ENCODE measurements at places on chromosomes 7 and 10. TPM values are rescaled to one million over a fixed set of nuclear protein-coding genes. Genes with fewer than 3 reads are reported as not detected.

- no peak for DNase-seq
Measured at GRCh38 chr10:58189269-58189668, 78.4 kb downstream of the IPMK start.

GRCh38 chr10:5423771-5424170, 11.4 kb downstream of the NET1 start:
- DNase-seq: no peak

ANKRD61 gene
- total RNA-seq: not detected

DNA sequence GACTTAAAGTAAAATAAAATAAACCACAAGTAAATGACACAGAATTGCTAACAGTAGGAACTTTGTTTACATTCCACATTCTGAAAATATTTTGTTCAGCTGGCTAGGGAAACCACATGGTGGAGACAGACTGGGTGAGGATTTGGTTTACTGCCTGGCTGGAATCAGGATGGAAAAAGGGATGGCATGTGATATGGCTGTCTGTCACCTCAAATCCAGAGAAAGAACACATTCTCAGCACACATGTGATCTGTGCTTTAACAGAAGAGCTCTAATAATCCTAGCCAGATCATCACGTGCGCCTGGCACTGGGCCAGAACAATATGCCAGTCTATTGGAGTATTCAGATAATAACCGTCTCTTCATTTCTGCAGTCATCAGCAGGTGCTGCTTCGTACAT, 90.9 kb upstream of the PIP4K2A start:
- peak; percentile 24 for DNase-seq

- no peak for DNase-seq
Measured at GRCh38 chr7:41889040-41889439, 186.2 kb upstream of the INHBA start.

LEP gene
- 4.8 TPM for total RNA-seq

- DNase-seq: no peak
Measured at GRCh38 chr7:52794621-52795020, 240.8 kb upstream of the POM121L12 start.

- DNase-seq: no peak
Measured at GRCh38 chr7:80603940-80604339, 34.5 kb upstream of the CD36 start.

ITGA8 gene
- total RNA-seq: 3.7 TPM

DNA sequence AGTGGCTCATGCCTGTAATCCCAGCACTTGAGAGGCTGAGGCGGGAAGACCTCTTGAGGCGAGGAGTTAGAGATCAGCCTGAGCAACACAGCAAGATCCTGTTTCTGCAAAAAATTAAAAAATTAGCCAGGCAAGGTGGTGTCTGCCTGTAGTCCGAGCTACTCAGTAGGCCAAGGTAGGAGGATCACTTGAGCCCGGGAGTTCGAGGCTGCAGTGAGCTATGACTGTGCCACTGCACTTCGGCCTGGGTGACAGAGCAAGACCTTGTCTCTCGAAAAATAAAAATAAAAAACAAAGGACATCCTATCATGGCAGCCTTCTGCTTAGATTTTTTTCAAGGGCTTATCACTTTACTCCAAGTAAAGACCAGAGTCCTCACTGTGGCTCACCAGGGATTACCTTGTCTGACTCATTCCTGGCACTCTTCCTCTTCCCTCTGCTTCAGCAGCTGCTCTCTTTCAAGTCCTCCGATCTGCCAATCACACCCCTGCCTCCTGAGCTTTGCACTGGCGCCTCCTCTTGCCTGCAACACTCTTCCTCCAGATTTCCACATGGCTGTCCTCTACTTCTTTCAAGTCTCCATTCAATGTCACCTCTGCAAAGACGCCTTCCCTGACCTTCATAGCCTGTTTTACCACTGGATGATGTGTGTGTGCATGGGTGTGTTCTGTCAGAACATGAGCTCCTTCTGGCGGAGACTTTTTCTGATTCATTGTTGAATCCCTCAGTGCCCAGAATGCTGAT, 7.7 kb downstream of the PRTFDC1 start:
- no peak for DNase-seq

AOAH gene
- total RNA-seq: 3.1 TPM

GRCh38 chr7:43769281-43769680, 10.8 kb downstream of the BLVRA start:
- DNase-seq: no peak

DNA sequence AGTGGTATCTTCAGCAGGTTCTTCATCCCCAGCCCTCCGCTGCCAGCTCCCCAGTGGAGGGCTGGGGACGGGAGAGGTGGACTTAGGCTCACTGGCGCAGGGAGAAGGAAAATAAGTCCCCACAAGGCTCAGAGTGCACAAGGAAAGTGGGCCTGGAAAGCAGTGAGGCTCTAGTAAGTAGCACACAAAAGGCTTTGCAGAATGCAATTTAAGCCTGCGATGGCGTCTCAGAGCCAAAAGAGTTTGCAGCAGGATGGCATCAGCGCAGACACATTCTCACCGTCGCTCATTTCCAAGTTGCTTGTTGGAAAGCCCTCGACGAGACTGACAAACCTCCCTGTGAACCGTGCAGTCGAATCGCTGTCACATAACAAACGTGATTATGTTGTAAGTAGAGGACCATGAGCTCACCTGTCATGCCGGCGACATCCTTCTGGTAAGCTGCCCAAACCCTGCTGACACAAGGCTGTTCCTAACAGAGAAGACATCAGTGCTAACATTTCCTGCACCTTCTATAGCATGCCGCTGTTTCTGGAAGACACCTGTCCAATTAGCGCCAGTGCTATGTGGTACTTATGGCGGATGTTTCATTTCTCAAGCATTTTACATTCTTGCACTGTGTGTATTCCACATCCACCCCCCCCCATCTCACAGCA, 98.3 kb upstream of the NPVF start:
- no peak for DNase-seq

PTF1A gene
- total RNA-seq: not detected

DNA sequence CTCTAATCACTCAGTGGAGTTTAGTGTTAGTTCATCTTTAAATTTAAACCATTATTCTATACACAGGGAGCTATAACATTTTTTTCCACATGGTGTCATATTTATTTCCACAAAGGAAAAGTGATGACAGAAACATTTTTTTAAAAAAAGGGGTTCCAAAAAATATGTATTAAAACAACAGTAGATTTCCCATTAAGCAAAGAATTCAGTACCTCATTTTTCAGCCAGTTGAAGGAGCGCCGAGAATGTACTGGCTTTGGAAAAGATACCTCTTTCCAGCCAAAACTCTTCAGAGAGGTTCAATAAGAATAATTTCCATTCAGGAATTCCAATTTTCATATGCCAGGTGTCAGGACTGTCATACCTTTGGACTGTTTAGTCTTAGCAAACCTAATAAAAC, 250.5 kb upstream of the MEOX2 start:
- DNase-seq: no peak

LRRN3 gene
- 22.2 TPM for total RNA-seq

DNA sequence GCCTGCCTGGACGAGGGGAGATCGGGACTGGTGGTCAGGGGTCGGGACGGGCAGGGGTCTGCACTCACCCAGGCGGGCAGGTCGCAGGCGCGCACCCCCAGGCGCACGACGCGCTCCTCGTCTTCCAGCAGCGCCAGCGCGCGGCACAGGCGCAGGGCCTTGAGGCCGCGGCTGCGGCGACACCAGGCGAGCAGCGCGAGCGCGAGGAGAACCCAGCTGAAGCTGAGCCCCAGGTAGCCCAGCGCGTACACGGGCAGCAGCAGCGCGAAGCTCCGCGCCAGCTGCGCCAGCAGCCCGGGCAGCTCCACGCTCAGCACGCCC, 328 bp downstream of the ESYT2 start:
- DNase-seq: peak; percentile 87

- DNase-seq: no peak
Measured at GRCh38 chr10:3422282-3422681, 249.7 kb upstream of the PITRM1 start.

GRCh38 chr7:148356303-148356702, 234.3 kb upstream of the C7orf33 start:
- DNase-seq: peak; percentile 88

DNA sequence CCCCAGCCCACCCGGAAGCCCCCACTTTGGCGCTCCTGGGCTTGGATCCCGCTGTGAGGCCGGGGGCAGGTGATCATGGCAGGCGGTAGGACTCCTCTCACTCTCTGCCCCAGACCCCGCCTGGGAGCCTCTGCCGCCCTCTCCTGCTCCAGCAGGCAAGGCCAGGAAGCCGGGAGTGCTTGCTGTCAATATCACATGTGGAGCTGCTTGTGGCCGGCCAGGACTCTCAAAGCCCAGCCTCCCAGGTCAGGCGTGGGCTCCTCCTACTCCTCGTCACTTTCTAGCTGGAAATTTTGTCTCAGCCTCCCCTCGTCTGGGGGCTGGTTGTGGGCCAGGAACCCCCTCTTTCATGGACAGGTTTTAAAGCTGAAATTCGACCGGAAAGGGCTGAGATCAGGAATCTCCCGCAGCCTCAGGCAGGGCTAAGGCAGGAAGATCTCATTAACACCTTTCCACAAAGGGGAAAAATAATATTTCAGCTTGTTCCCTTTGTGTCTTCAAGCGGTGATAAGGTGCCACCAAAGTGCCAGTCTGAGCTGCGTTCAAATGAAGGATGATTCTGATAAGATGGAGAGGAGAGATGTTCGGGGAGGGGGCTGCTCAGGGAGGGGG, 273.6 kb upstream of the PODXL start:
- no peak for DNase-seq

- DNase-seq: no peak
Measured at GRCh38 chr10:4219901-4220300, 434.9 kb upstream of the KLF6 start.

DNA sequence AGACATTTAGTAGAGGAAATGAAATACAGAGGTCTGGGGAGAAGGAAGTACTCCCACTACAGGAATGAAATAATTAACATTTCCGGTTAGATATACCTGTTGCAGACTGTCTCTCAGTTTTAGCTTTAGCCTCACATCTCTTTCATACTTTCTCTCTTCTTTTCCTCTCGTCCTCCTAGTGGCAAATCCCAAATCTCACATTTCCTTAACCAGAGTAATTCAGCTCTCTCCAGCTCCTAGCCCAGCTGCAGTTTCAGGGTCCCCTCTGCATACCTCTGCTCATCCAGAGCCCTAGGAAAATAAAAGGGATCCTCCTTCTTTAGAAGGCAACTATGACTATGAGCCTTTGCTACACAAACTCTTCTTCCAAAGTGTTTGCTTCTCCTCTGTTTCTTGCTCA, 643.2 kb downstream of the PHTF2 start:
- DNase-seq: no peak

GRCh38 chr7:150986099-150986512, 4.7 kb upstream of the NOS3 start:
- DNase-seq: peak; percentile 86

DNA sequence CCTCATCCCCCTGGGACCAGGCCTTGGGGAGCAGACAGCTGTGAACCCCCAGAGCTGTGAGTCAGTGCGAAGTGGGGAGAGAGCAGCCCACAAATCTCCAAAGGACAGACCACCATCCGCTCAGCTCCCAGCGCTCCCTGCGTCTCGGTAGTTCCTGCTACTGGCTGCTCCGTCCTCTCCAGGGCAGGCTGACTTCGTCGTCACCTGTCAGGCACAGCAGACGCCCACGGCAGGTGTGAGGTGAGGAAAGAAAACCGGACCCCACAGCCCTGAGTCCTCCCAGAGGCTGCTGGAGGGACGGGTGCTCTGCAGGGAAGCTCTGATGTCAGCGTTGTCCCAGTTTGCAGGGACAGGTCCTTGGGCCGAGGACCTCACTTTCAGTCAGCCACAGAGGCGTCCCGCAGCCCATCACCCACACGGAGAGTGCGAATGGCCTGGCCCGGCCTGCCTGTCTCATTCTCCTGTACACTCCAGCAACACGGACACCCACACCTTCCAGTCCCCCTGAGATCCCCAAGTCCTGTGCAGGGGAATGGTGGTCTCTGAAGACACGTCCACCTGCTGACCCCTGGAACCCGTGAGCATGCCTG, 95.2 kb downstream of the DNAJB6 start:
- DNase-seq: no peak

GRCh38 chr7:77245015-77245755, 45.6 kb upstream of the FGL2 start:
- DNase-seq: peak; percentile 73

NANOS1 gene
- 1.0 TPM for total RNA-seq

LBX1 gene
- not detected for total RNA-seq

GRCh38 chr7:1987084-1987535, 245.6 kb downstream of the MAD1L1 start:
- DNase-seq: peak; percentile 42

NRF1 gene
- total RNA-seq: 18.8 TPM

VGF gene
- total RNA-seq: not detected

HOXA1 gene
- 0.15 TPM for total RNA-seq

GRCh38 chr7:149293946-149294633, 32.1 kb downstream of the ZNF783 start:
- DNase-seq: no peak

- DNase-seq: no peak
Measured at GRCh38 chr7:90613088-90613498, 17.0 kb downstream of the CDK14 start.

CCDC3 gene
- total RNA-seq: 15.2 TPM

SUN3 gene
- total RNA-seq: not detected

GRCh38 chr10:130809761-130810515, 501.6 kb downstream of the TCERG1L start:
- no peak for DNase-seq

DNA sequence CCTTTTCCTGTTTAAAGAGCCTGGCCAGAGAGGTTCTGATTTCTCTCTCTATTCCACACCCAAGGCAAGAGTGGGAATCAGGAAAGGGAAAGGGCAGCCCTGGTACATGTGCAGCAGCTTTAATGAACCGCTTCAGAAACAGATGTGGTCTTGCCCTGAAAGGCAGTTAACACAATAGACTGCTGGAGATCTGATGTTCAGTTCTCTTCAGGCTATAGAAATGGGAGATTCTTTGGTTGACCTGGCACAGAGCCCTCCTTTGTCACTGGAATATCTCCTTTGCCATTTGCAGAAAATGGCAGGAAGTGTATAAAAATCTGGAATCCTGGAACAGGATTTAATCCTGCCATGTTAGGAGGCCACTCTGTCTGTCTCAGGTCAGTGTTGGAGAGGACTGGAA, 36.3 kb upstream of the EXOC6 start:
- DNase-seq: no peak

RNF148 gene
- total RNA-seq: 0.61 TPM

CFAP43 gene
- total RNA-seq: 0.09 TPM

TAS2R5 gene
- total RNA-seq: 0.45 TPM

ADAM8 gene
- 1.4 TPM for total RNA-seq

DNA sequence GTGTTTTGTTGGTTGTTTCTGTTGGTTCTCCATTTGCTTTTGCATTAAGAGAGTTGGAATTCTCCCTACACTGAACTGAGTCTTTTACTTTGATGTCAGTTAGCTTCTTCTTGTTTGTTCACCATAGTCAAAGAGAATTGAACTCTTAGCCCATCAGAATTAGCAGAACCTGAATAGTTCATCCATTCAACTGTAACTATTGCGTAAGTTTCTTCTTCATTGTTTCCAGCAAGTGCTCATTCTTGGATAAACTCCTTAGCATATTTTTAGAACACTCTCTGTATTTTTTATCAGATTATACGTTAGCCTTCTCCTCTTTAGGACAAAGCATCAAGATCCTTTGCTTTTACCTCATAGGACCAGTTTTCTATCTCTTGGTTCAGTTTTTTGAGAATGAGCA, 128.4 kb upstream of the RAB11FIP2 start:
- no peak for DNase-seq
